SHP77 (cell line): ENCODE measurements at places on chromosomes 6 and 20.

GRCh38 chr6:129590408-129591022 lies 119.5 kb downstream of the ARHGAP18 start:
- no peak for DNase-seq

DNA sequence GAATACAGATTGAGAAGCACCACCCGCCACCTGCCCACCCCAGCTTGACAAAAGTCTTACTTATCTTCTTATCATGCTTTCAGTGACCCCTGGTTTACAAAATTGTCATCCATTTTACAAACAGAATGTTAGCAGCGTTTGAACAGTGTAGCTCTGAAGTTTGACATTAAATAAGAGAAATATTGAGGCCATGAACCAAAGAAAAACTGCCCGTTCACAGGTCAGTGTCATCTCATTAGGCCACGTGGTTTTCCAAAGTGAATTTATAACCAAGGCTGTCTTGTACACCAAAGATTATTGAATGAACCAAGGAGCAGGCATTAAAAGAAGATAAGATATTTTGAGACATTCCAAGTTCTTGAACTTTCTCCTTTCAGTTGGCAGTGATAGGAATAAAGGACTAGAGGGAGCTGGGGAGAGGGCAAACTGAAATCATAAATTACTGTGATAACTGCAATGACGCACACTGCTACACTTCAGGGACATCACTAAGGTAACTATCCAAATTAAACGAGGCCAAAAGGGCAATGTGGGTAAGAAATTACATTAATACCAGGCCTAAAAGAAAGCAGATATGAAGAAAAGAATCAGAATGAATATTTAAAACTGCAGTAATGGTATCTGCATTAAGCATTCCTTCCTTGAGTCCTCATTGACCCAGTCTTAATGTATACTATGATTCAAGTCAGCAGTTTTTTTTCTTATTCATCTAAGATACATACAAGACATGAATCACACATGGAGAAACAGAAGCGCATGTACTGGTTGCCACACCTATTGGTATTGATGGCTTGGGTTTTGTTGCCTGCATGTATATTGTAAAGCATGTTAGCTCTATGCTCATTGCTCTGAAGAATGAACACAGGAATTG lies 159.8 kb upstream of the ARG1 start:
- no peak for DNase-seq

GRCh38 chr20:46898423-46898822 lies 3.8 kb downstream of the EYA2 start:
- DNase-seq: no peak

- DNase-seq: no peak
Observed at GRCh38 chr20:54140927-54141566, 32.7 kb downstream of the CYP24A1 start.

GRCh38 chr20:59802471-59803221 lies 130.8 kb downstream of the SYCP2 start:
- DNase-seq: no peak

DNA sequence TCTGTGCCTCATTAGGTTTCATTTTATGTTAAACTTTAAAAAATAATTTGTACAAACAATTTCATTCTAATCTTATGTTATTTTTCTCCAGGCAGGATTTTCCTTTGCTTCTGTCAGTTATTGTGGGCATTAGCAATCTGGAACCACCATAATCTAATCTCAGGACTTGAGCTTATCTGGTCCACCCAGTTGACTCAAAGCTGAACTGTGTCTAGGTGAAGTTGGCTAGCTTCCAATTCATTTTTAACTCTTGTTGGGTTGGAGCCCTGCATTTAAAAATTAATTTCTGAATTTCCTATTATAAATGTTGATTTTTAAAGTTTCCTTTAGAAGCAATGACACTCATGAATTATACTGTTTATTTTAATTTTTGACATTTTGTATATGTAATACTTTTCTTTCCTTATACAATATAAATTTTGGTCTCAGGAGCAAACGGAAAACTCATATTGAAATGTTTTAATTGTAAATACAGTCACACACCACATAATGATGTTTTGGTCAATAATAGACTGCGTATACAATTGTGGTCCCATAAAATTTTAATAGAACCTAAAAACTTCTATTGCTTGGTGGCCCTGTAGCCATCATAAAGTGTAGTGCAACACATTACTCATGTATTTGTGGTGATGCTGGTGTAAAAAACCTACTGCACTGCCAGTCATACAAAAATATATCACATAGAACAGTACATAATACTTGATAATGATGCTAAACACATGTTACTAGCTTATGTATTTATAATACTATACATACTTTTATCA lies 121.3 kb downstream of the CLVS2 start:
- DNase-seq: no peak

DNA sequence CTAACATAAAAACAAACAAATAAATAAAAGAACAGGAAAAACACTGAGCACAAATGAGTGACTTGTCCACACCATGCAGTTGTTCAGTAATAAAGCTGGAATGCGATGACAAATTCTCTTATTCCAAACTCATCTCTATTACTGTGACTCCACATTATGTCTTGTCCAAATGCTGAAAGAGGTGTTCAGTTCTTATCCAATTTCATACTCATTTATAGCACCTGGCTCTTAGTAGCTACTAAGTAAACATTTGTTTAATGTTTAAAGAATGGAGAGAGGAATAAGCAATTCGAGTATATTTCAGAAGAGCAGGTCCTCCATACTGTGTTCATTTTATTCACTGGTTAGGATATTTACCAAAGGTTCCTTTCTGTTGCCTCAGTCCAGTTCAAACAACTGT lies 439.0 kb upstream of the JAG1 start:
- peak; percentile 56 for DNase-seq

DNA sequence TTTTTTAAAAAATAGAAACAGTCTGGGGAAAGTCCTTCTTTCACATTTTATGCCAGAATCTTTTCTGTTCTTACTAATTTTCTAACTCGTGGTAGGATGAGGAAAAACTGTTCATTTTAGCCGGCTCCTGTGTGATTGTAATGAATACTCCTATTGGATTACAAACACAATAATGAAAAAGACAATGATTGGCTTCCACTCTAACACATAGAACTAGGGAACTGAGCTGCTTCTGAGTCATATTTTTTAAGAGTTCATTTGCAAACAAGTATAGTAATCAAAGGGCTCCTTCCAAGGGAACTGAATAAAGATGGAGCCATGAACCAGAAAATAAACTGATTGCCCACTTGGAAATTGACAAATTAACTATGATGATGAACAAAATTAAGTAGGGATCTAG lies 265.3 kb upstream of the TCF21 start:
- no peak for DNase-seq

DNA sequence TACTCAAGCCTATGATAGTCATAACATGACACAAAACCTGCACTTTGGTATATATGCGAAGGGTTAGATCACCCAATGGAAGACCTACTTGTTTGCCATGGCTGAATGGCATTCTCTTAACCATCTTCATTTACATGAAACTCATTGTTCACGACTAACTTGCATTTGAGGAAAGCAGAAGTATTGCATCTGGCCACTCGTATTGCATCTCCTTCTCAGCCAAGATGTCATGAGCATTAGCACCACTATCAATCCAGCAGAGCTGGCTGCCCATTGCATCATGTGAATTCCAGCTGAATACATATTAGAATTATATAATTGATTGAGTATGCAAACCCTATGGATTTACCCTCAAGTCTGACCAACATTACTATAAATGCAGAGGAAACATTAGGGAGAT lies 390.2 kb downstream of the LAMA2 start:
- no peak for DNase-seq

- peak; percentile 50 for DNase-seq
Observed at GRCh38 chr6:125099211-125100073, 54.1 kb upstream of the TPD52L1 start.

GRCh38 chr6:107894809-107895396 lies 63.1 kb downstream of the SEC63 start:
- DNase-seq: no peak

- no peak for DNase-seq
Observed at GRCh38 chr6:98343004-98343403, 491.4 kb upstream of the POU3F2 start.

DNA sequence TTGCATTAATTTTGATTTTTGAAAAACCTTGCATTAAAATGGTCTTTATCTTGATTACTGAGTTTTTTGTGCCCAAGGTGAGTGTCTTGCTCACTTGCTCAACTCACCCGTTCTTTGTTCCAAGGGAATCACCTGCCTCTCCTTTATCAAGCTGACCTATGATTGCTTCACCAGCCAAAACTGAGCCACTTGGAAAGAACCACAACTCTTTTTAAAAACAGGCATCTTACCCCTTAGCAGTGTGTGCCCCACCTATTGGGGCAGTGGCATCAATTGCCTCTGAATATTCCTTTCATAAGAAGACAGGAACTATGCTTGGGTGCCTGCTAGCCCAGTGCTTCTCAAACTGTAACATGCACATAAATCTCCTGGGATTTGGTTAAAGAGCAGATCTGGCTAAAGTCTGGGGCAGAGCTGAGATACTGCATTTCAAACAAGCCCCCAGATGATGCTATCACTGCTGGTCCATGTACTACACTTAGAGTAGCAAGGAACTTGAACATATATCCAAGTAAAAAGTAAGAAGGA lies 3.3 kb upstream of the STK38 start:
- no peak for DNase-seq

GRCh38 chr6:138485005-138485545 lies 14.2 kb downstream of the NHSL1 start:
- DNase-seq: no peak

DNA sequence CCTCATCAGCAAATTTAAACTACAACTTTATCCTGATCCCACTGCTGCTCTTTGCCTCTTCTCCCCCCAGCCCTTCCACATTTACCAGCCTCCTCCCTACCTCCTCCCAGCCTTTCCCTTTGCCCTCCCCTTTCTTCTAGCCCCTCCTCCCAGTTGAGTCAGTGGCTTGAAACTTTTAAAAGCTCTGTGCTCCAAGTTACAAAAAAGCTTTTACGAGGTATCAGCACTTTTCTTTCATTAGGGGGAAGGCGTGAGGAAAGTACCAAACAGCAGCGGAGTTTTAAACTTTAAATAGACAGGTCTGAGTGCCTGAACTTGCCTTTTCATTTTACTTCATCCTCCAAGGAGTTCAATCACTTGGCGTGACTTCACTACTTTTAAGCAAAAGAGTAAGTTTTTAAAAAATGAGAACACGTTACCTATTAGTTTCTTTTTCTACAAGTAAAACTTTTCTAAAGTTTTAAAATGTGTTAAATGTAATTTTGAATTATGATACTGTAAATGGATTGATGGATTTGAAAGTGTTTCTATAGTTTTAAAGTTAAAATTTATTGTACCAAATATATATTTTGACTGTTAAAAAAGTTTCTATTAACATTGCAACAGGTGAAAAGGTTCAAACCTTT lies at the start of gene GJA1:
TSS of gene GJA1 (plus strand) at position 203 of the 626 bp plus-strand sequence. CDS start 11,202 bp downstream, outside the sequence.
- DNase-seq: no peak

DNA sequence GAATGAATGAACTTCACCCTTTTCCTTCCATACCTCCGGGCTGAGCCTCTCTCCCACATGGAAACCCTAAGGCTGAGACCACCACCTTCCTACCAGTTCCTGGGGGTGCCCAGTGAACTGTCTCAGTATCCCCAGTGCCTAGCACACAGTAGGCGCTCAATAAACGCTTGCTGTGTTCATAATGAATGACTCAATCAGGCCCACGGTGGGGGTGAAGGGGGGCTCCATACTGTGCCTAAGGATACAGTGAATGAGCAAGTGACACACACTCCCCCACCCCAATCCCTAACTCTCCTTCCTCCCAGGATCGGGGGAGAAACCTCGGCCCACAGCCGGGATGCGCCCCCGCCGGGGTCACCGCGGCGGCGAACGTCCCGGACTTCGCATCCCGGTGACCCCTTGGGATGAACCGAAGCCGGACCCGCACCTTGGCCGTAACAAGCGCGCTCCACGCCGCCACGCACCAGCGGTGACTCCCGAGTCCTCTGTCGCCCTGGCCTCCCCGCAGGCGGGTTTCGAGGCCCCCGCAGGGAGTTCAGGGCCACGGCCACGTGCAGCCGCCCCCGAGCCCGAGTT lies 592 bp downstream of the KCNG1 start:
- DNase-seq: no peak

GRCh38 chr6:135703621-135704020 lies 147.9 kb upstream of the PDE7B start:
- no peak for DNase-seq

DNA sequence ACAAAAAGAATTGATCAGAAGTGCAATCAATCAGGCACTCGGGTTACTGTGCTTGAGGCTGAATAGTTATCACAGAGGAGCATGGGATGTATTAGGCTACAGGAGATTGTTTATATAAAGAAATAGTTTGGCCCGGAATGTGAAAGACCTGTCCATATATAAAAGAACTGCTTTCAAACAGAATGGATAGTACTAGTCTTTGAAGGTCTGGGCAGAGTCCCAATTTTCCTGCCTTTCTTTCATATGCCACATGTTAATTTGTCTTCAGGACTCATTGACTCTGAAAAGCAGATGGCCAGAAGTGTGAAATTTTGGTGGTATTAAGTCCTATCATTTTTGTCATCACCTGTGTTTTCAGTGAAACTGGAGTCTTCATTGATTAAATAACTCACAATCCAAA lies 314.5 kb downstream of the EYA4 start:
- DNase-seq: no peak

- DNase-seq: no peak
Observed at GRCh38 chr6:35081426-35081851, 59.7 kb downstream of the TCP11 start.

- no peak for DNase-seq
Observed at GRCh38 chr6:136420853-136421252, 129.4 kb downstream of the MAP7 start.

- DNase-seq: no peak
Observed at GRCh38 chr20:29079769-29080690, 2177.4 kb upstream of the DEFB115 start.

DNA sequence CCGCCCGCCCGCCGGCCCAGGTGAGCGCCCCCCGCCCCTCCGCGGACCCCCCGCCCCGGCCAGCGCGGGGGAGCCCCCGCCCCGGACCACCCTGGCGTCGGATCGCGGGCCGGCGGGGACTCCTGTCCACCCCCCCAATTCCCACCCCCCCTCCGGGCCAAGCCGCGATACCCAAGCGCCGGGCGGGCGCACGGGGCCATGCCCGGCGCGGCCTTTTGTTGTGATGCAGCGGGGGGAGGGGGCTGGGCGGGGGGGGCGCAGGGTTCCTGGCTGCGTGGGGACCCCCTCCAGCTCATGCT lies 245 bp downstream of the SRC start:
- DNase-seq: no peak

GRCh38 chr20:48295966-48296421 lies 510.7 kb upstream of the SULF2 start:
- no peak for DNase-seq

DNA sequence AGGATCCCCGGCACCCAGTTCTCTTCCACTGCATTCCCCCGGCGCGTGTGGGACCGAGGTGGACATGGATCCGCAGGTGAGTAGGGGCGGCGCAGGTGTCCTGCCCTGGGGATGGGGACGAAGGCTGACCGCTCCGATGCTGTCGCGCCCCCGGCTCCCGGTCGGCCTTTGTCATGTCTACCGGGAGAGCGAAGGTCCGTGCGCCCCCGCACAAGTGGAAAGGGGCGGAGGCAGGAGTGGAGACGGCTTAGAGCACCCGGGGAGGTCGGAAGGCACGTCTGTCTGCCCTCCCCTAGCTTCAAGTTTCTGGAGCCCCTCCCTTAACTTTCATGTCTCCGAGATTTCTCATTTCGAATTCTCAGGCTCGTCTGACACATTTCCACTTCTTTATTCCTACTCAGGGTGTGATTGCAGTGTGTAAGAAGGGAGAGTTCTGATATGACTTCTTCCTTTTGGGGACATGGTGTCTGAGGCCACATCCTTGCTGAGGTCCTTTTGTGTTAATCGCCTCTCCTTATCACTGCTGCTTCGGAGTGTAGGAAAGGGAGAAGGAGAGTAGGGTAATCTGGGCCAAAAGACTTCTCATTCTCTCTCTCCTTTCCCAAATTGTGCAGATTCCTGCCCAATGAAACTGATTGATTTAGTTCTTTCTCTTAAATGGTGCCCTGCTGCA lies 435 bp downstream of the KIFC1 start:
- no peak for DNase-seq
